AG10803 (cell line): ENCODE measurements at places on chromosomes 7 and 10.

- no peak for DNase-seq
These were observed 311.7 kb downstream of the GATA3 start for GRCh38 chr10:8365935-8366911.

- DNase-seq, result no peak
These were observed 80.6 kb upstream of the LAMB4 start for GRCh38 chr7:108210796-108211195.

GRCh38 chr10:26870766-26871165 is 10.0 kb upstream of the ABI1 start:
- no peak for DNase-seq

DNA sequence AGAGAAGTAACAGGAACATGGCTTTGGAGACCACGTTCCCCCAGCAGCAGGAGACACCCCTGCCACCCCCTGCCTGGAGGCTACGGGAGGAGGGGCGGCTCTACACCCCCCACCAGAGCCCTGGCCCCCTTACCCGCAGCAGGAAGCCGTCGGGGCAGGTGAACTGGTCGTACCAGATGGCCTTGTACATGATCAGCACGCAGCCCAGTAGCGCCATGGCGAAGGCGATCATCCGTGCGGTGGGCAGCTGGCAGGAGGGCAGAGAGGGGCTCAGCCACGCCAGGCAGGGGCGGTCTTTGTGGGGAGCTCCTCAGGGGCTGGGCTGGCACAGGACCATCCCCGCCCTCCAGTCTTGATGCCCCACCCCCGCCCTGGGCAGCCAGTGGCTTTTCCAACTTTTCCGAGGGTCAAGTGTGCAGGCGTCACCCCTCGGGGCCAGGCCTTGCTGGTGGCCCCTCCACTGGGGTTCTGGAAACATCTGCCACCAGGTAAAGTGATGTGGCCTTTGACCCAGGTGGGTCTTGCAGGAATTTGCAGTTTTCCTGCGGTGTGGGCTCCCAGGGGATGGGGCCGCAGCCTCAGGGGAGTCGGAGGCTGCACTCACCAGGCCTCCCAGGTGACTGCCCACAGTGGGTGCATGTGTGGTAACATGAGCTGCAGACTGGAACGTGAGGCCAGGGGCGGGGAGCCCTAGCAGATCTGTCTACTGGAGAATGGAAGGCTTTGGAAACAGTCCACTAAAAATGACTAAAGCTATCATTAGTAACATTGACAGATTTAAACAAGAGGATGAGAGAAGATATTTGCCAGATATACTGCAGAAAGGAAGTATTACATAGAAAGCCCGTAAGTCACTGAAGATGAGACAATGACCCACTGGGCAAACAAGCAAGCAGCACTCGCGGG is 9.7 kb downstream of the CALY start:
- DNase-seq, result peak; percentile 36

DNA sequence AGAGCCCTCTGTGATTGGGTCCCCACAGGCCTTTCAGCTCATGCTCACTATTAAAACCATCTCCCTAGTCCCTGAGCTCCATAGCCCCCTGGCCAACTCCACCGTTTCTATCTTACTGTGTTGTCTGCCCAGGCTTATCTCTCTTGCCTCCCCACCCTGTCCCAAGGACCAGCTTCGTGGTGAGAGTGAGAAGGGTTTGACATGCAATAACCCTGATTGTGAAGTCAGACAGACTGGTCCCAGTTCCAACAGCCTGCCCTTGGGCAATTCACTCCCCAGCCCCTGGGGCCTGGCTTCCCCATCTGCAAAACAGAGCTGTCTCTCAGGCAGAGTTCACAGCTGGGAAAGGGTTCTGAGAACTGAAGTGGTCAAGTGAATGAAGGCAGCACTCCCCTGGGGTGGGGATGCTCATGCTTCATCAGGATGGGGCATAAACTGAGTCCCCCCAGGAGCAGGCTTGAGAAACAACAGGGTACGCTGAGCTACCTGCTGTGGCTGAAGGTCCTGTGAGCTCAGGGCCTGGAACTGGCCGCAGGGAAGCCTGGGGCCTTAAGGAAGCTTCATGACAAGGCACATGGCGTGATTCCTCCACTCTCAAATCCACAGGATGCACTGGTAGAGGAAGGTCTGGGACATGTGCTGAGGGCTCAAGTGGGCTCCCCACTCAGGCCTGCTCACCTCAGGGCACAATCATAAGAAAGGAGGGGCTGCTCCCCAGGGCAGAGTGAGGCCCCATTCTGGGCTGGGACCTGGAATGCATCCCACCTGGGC is 1.8 kb upstream of the PPIF start:
- no peak for DNase-seq

DNA sequence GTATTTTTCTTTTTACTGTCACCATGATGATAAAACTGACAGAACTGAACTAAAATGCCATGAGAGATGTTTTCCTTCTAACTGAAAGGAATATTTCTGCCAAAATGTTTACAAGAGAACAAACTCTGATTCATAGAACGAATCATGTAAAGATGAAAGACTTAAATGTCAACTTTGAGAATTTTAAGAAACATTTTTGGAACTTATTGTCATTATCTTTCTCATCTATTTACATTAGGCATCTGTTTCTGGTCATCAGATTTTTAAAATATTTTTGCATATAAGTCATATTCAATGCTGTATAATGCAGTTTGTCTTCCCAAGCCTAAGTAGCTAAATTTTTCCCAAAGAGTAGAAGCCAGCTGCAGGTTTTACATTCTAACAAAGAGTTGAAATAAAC is 358.5 kb downstream of the TFEC start:
- DNase-seq, result peak; percentile 55
